ENCODE measurements at places on chromosomes 2 and 18. TPM values are rescaled to one million over a fixed set of nuclear protein-coding genes. Genes with fewer than 3 reads are reported as not detected.

DNA sequence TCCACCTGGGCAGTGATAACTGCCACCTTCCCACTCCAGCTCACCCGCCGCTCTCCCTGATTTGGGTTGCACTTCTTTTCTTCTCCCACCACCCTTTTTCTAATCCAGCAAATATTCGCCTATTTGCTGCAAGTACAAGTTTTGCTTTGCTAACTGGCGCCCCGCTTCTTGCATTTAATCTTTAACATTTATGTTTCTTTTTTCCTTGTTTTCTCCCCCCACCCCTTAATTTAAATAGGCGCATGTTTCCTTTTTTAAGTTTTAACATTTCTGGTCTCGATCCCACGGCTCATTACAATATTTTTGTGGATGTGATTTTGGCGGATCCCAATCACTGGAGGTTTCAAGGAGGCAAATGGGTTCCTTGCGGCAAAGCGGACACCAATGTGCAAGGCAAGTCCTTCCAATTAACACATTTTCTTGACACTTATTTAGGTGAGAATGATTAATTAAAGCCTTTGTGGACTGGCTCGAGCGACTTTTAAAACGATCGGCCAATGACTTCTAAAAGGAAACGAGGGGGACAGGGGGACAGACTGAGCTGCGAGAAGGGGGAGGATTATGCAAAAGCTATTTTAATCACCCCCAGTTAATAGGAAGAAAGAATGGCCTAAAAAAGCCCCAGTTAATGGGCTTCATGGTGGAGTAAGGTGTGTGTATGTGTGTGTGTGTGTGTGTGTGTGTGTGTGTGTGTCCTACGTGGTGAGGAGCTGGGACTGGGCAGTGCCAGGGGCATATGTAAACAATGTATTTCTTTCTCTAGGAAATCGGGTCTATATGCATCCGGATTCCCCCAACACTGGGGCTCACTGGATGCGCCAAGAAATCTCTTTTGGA, 1.6 kb downstream of the TBR1 start:
- DNase-seq: no peak

DNA sequence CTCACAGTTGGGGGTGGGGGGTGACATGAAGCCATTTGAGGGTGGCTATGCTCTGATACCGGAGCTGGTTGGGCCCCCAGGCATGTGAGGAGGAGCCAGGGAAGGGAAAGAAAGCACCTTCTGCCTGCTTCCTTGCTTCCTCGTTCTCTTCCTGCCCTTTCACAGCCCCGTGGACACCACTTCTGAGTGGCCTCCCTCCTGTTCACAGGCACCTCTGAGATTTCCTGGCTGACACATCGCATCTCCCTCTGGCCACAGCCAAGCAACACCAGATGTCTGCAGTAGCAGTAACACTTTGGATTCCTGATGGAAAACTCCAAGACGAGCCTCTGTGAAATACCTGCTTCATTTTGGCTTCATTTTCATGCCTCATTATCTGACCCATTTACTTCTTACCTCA, 64.7 kb upstream of the ST3GAL5 start:
- no peak for DNase-seq

Gene KLF7
- total RNA-seq: 24.8 TPM

DNA sequence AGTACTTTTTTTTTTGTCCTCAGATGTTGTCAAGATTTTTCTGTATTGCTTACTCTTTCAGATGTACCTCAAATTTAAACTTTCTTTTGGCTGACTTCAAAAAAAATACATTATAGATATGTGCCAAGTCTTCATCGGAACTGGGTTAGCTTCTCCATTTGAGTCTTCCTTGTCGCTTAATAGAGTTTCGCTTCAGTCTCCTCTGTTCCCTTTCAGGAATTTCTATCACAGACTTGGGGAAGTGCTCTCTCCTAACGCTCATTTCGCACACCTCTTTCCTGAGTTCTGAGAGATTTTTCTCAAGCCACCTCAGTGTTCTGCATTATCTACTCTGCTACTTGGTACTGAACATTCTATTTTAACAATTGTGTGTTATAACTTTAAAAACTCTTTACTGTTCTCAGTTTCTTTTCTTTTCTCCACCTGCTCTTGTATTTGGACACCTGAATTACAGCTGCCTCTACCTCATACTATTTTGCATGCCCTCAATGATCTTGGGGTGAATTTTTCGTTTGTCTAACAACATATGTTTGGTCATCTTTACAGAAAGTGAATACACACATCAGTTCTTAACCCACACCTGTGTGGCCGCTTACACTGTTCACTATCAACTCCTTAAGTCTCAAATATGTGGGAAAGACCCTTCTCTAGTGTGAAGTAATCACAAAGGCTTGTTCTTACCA, 16.5 kb downstream of the PTPN2 start:
- DNase-seq: no peak

DNA sequence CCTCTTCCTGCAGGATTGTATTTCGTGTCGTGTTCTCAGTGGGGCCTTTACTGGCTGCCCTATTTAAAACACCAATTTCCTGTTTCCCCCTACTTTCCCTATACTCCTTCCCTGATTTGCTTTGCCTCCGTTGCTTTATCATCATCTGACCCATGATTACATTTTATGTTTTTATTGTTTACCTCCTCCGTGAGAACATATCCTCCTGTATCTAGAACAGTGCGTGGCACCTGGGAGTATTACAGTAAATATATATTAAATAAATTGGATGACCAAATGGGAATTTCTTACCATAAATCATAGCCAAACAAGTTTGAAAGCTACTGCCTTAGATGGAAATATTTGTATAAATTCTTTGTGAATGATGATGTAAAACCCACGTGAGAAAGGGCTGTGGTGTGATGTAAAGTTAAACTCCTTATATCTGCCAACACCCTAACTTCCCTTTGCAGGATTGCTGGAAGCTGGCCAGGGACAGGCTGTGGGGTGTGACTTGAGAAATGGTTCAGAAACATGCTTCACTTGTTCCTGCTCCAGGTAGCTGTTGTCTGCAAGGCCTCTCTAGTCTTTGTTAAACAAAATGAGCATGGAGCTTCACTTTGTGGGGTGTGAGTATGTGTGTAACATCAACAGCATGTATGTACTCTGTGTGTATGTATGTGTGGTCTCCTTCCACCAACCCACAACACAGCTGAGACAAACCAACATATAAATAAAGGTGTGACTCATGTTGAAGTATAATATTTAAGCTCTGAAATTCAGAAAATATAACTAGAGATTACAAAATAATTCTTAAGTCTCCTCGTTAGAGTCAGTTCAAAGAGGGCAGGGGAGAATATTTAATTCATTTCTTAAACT, 40.3 kb downstream of the LHCGR start:
- DNase-seq: no peak

Gene ZNF892
- 4.7 TPM for total RNA-seq
